ENCODE measurements at places on chromosomes 4 and X.

DNA sequence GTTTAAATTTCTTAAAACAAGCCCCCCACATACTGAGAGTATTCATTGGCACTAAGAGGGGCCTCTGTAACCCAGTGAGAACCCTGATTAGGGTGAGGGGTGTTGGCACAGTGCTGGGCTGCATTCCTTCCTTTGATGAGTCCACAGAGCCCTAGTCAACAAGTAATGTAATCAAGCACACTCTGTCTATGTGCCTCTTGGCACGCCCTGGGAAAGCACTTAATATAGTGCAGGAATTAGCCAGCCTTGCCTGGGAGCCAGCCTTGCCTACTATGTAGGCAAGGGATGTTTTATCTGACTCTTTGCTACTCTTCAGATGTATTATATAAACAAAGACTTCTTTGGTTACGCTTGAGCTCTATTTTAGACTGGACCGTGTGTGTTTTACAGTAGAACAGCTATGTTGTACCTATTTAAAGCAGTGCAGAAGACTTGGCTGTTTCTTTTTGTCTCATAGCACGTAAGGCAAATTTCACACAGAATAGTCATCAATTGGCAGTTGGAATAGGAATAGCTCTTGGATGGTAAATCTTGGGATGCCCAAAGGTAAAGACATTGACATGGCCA lies 64.3 kb downstream of the FRAS1 start:
- no peak for DNase-seq

DNA sequence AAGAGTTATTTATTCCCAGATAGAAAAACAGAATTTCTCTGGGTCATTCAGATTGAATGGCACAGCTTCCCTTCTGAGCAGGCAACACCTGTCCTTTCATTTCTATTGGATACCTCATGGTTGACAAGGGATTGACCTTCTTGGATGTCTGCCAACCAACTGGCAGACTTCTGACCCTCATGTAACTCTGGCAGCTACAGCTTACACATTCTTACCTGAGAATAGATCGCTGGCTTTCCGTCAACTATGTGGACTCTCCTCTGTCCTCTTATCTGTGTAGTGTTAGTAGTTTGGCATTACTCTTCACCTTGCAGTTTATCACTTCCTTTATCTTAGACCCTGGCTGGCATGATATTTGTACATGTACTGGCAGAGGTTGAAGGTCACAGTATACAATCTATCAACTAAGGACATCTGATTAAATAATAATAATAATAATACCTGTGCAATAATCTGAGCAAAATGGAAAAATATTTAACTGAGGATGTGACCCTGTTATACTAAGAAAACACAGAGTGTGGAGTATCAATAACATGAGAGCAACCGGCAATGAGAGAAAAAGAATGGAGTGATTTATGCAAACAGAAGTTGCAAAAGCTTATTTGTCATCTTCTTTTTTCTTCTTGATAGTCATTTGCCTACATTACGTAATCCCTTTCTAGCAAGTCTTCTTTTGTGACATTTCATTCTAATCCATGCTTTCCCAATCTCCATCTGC lies 1118.2 kb downstream of the ARAP2 start:
- DNase-seq: no peak

DNA sequence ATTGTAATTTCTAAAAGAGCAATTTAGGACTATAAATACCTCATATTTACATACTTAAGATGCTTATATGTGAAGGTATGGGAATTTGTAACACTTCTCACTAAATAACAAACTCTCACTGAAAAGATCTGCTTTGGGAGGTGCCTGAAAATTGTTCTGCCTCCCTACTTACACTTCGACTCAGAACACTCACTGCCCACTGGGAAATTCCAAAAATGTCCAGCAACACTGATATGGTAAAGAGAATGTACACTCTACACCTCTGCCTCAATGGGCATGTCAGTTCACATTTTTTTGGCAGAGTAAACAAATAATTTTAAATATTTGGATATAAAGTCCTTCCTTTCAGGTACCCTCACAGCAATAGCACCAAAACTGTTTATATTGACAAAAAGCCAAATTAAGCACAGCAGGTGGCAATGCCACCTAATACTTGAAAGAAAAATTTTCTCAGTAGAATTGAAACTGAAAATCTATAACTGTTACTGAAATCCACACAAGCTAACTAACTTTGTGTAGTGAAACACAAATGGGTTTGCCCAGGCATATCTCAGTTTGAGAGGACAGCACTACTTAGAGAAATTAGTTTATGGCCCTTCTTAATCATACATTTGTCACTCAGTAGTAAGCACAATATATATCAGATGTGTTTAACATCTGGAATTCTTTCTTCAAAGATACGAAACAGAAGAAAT lies 67.1 kb downstream of the PRDM5 start:
- DNase-seq: no peak

GRCh38 chrX:153469811-153470410 lies 465 bp downstream of the HAUS7 start:
- no peak for DNase-seq

DNA sequence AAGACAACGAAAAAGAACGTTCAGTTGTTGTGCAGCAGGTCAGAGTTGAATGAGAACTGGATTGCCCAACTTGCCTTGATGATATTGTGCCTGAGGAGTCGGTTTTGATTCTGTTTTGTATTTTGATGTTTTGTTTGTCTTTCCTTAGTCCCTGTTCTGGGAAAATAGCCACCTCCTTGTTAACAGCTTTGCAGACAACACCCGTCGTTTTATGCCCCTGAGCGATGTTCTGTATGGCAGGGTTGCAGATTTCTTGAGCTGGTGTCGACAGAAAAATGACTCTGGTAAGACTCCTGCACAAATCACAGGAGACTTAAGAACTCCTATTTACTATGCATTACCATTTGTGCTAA lies 4.5 kb downstream of the BST1 start:
- no peak for DNase-seq

- no peak for DNase-seq
Observed at GRCh38 chr4:144649646-144650045, 3.7 kb downstream of the HHIP start.

- DNase-seq: no peak
Observed at GRCh38 chrX:49177338-49177833, 5.7 kb downstream of the PLP2 start.

DNA sequence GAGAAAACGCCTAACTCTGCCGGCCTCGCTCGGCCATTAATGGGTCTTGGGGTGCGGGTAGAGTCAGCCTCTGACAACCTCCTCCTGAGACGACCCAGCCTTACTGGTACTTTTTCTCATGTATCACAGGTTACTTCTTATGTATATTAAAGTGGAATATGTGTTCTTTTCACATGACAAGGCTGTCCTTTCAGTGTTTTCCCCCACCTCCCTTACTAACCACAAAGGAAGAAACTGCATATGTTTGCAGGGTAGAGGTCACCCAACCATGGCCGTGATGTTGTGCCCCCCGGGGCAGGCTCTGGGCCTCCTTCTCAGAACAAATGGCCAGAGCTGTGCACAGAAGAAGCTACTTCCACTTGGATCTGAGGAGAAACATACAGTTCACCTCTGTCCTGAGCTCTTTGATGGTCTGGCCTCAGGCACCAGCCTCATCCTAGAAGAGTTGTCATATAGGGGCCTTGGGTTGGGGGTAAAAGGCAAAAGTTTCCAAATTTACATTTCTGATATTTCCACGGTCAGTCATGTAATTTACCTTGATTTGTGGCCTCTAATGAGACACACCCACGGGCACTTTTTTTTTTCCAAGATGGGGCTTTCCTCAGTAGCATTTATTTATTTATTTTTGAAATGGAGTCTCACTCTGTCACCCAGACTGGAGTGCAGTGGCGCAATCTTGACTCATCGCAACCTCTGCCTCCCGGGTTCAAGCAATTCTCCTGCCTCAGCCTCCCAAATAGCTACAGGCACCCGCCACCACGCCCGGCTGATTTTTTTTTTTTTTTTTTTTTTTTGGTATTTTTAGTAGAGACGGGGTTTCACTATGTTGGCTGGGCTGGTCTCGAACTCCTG lies 1.9 kb downstream of the SOWAHD start:
- DNase-seq: no peak

GRCh38 chr4:65651031-65651430 lies 19.3 kb downstream of the EPHA5 start:
- no peak for DNase-seq

- DNase-seq: no peak
Observed at GRCh38 chr4:81356621-81357020, 115.1 kb downstream of the RASGEF1B start.

DNA sequence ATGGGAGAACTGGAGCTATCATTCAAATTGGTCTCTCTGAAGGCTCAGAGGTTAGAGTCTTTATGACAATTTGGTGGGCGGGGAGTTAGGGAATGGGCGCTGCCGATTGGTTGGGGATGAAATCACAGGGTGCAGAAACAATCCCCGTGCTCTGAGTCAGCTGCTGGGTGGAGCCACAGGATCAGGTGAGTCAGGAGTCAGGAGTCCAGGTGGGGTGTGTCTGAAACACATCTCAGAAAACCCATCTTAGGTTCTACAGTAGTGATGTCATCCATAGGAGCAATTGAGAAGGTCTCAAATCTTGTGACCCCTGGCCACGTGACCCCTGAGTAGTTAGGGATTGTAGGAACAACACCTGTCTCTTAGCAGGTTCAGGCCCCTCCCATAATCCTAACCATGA lies 41.6 kb upstream of the TLR3 start:
- DNase-seq: no peak

DNA sequence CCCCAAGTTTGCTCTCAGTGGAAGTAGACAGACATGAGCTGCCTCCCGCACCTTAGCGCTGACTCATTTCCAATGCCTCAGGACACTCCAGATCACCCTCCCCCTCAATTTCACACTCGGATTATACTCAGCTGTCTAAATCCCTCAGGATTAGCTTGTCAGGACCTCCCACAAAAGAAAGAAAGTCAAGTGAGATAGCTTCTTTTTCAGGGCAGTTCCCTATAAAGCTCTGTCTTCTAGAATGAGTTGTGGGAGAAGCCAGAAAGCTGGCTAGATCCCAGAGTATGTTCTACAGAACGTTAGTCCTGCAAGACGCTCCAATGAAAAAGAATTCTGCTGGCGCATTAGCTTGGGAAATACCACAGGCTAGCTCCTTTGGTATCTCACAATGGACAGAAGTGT lies 51.2 kb upstream of the MTNR1A start:
- DNase-seq: no peak

- DNase-seq: no peak
Observed at GRCh38 chrX:50198348-50198747, 2.5 kb downstream of the AKAP4 start.

DNA sequence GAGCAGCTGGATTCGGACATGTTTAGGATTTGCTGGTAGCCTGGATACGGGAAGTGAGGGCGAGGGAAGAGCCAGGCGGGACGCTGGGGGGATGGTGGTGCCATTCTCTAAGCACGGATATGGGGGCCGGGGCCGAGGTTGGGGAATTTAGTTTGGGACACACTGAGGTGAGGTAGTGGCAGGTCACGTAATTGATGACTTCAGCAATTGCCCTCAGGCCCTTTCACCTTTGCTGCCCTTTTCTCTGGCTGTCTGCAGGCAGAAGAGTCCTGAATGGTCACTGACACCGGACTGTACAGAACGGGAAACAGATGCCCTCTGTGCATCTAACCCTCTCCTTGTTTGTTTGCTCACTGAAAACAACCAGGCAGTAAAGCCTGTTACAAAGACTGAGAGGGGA lies 16.9 kb upstream of the HMGB3 start:
- DNase-seq: no peak

- no peak for DNase-seq
Observed at GRCh38 chrX:108412783-108413182, 25.4 kb downstream of the COL4A6 start.

GRCh38 chr4:72463724-72464123 lies 105.3 kb downstream of the ADAMTS3 start:
- no peak for DNase-seq

GRCh38 chrX:40094041-40094899 lies 3.5 kb downstream of the BCOR start:
- no peak for DNase-seq

DNA sequence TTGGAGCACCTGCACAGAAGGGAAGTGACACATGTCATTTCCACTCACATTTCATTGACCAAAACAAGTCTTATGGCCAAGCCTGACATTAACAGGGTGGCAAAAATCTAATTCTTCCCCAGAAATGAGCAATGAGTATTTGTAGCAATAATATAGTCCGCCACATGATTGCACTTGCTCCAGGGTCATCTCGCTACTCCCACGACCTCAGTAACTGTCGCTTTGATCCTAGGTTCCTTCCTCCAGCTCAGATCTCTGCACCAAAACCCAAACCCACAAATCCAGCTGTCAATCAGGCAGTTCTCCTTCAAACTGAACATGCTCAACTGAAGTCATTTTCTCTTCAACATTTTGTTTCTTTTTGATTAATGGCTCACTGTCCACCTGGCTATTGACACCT lies 25.2 kb upstream of the PTTG2 start:
- no peak for DNase-seq

DNA sequence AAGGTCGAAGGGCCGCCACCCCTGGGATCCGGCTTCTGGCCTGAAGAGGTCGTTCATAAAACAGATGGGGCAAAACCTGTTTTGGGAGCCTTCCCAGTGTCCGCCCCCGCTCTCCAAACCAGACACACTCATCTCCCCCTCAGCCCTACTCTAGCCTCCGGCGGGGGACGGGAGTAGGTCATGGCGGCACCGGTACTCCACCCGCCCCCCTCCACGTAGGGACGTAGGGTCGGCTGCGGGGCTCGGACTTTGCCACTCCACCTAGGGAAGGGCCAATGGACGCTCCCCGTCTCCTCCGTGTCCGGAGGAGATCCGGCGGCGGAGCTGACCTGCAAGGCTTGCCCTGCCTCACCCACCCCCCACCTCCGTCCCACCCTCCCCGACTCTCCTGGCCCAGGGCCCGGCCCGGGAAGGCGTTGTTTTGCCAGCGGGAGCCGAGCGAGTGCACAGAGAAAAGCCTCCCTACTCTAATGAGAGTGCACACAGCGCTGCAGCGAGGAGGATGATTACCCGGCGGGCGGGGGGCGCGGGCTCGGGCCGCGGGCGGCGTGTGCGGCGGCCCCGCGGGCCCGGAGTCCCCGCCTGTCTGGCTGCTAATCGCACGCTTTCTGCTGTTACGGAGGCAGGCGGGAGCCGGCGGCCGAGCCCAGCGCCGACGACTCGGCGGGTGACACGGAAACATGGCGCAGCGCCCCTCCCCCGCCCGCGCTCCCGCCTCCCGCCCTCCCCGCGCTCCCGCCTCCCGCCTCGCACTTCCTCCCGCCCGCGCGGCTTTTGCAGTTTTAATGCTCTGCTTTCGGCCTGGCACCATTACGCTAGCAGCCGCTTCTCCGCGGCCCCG lies 8.3 kb upstream of the BCOR start:
- no peak for DNase-seq

- no peak for DNase-seq
Observed at GRCh38 chrX:46234775-46235174, 310.4 kb downstream of the ZNF674 start.

DNA sequence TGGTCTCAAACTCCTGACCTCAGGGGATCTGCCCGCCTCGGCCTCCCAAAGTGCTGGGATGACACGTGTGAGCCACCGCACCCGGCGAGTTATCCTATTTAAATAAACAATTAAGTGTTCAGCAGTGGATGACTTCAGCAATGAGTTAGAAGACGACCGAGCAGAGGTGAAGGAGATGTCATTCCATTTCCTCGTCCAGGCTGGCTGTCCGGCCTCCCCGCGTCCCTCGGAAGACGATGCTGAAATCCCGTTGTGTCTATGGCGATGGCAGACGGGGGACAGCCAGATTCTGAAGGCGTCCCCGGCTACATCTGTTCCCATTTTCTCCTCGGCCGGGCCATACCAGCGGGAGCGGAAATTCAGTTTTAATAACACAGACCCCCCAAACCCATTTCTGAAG lies 209.8 kb downstream of the CRLF2 start:
- no peak for DNase-seq

- DNase-seq: no peak
Observed at GRCh38 chr4:10275696-10276095, 159.1 kb upstream of the WDR1 start.

Data from forelimb muscle (tissue), 1 donor.